ENCODE measurements at places on chromosomes 13 and 19.

- DNase-seq = no peak
These were observed 12.4 kb upstream of the TPP2 start for GRCh38 chr13:102584434-102584833.

- DNase-seq = no peak
These were observed 3.2 kb downstream of the WBP4 start for GRCh38 chr13:41064493-41064892.

- DNase-seq = no peak
These were observed 27.5 kb downstream of the VRK3 start for GRCh38 chr19:49997709-49998108.

- DNase-seq = no peak
These were observed 117.7 kb downstream of the STK24 start for GRCh38 chr13:98459171-98459681.

DNA sequence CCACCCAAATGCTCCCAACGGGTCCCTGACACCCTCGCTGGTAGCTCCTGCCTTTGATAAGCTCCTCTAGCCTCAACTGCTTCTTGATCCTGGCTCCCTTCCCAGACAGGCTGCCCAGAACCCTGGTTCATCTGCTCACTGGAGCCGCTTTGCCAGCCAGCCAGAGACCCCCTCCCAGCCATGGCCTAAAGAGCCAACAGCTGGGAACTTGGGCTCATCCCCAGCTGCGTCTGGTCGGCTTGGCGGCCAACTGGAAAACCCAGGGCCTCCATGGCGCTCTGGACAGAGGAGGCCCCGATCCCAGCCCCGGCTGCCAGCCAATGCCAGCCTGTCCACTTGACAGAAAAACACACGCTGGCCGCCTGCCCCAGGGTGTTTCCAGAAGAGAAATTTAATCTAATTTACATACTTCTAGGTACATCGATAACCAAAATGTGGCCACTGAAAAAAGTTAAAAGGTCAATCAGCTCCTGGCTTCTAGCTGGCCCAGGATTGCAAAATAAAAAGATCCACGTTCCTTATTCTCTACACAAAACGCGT, 3.0 kb upstream of the AKAP8L start:
- DNase-seq = no peak

DNA sequence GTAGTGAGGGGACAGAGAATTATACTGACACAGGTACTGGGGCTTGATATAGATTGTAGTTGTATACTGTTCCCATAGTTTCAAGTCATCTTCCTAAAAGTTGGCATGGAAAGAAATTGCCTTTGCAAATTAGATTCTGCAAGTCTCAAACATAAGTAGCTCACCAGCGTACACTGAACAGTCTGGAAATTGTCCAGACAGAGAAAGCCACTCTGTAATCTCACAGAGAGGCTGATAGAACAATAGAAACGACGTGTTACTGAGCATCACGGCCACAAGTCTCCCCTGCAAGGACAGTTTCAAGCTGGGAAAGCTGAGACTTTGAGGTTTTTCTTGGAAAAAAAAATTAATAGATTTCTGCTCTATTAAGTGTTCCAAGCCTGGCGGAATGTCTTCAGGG, 228.6 kb downstream of the DNAJC15 start:
- DNase-seq = no peak

DNA sequence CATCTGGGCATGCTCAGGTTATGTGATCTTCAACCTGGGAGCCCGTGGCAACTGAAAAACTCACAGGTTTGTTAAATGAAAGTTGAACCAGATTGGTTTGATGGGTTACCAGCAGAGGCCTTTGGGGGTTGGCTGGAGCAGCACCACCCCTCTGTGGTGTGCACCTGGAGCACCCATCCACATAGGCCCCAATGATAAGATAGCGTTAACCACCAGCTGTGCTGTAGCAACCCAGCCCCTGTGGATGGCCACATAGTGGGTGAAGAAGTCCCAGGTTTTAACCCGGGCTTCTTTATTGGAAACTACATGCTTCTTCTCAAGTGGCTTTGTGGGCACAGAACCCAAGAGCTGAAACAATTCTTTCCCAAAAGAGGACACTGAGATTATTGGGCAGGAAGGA, 22.6 kb upstream of the MTIF3 start:
- no peak for DNase-seq

Data from stimulated activated CD4-positive, alpha-beta T cell treated with anti-CD3 and anti-CD28 coated beads, Interleukin-12 subunit alpha, Interleukin-12 subunit beta, amount 100 ng/mL, for 48 hours (primary cell).